Activated CD8-positive, alpha-beta memory T cell treated with anti-CD3 and anti-CD28 coated beads, Interleukin-2, amount 10 ng/mL, durations not matched to agents 7 days and 5 days (primary cell): ENCODE measurements at places on chromosomes 6 and 20.

DNA sequence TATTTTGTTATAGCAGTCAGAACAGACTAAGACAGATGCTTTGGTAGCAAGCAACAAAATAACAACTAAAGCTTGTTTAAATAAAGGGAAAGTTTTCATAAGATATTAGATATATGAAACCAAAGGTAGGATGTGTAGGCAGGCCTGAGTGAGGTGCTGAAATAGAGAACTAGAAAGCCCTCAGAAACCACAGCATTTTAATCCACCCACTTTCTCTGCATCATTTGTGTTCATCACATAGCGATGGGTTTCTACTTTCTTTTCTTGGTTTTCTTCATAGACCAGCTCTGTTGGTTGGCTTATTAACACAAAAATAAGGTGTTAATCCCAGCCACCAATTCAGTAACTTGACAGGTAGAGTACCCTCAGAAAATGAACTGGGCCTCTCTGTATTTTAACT lies 58.6 kb downstream of the RPS12 start:
- DNase-seq, result no peak

DNA sequence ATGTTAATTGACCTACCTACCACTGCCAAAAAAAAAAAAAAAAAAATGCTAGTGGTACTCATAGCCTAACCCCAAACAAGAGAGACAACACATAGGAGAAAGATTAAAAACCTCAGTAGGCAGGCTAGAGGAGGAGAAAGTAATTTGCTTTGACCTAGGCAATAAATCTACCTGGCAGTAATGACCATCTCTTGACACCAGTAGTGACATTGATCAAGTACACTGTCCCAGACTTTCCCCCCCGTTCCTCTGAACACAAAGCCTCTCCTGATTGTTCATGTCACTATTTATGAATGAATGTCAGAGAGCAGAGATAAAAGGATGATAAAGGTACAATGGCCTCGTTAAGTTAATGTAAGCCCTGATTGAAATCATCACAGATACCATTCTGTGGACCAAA lies 746.8 kb downstream of the CBLN4 start:
- no peak for DNase-seq

GRCh38 chr20:8152183-8152582 lies 20.1 kb downstream of the PLCB1 start:
- no peak for DNase-seq

- DNase-seq, result no peak
These were observed 30.5 kb downstream of the ZNF334 start for GRCh38 chr20:46482864-46483263.

- no peak for DNase-seq
These were observed 52.9 kb upstream of the DEFB112 start for GRCh38 chr6:50102676-50103075.

DNA sequence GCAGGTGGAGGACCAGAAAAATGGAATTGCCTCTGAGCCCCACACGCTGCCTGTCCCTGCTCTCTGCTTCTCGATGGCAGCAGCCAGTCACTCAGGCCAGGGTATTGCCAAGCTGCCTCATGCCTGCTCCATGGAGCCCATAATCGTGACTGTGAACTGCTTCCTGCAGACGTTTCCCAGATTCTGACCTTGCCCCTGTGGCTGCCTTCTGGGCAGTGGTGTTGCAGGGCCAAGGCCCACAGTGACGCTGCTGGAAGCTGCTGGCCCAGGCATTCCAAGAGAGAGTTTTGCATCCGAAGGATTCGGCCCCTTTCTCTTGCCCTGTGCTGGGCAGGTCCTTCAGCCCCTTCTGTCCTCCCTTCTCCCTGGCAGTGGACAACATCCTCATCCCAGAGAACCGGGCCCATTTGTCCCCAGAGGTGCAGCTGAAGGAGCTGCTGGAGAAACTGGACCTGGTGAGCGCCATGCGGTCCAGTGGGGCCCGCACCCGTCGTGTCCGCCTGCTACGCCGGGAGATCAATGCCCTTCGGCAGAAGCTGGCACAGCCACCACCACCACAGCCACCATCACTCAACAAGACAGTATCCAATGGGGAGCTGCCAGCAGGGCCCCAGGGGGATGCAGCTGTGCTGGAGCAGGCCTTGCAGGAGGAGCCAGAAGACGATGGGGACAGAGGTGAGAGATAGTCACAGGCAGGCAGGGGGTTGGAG lies 14.5 kb downstream of the BRPF3 start:
- DNase-seq, result no peak

DNA sequence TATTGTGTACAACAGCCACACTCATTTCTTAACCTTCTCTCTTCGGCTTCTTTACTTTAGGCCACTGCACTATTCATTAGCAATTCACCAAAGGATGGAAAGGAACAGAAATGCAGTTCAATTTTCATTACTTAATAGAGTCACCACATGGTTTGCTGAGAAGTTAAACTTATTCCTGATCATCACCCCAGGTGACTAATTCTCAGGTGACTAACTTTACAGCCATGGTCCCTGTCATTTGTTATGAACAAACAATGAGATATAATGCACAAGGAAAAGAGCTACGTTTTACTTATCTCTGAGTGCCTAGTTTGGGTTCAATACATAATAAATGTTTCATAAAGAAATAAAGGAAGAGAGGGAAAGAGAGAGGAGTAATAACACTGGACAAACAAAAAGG lies 45.8 kb upstream of the DST start:
- DNase-seq, result no peak

GRCh38 chr6:108839083-108839642 lies 9.1 kb upstream of the ARMC2 start:
- no peak for DNase-seq

GRCh38 chr6:63496361-63496804 lies 75.9 kb upstream of the LOC128125822 start:
- DNase-seq, result no peak

DNA sequence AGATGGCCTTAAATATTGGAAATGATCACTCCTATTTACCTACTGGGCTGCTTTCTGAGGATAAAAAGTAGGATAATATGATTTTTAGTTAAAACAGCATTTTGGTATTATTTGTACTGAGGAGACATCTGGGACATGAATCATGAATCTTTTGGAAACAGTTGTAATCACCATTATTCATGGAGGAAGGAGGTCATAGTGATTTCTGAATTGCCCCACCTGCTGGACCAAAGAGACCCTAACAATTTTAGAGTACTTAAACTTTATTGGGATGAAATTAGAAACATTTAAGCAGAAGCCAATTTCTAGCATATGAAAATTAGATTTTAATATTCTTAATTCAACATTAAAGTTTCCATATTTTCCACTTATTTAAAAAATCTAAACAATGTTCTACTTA lies 108.4 kb upstream of the SIM1 start:
- no peak for DNase-seq

GRCh38 chr6:28158318-28158717 lies 16.6 kb downstream of the ZKSCAN8 start:
- no peak for DNase-seq

DNA sequence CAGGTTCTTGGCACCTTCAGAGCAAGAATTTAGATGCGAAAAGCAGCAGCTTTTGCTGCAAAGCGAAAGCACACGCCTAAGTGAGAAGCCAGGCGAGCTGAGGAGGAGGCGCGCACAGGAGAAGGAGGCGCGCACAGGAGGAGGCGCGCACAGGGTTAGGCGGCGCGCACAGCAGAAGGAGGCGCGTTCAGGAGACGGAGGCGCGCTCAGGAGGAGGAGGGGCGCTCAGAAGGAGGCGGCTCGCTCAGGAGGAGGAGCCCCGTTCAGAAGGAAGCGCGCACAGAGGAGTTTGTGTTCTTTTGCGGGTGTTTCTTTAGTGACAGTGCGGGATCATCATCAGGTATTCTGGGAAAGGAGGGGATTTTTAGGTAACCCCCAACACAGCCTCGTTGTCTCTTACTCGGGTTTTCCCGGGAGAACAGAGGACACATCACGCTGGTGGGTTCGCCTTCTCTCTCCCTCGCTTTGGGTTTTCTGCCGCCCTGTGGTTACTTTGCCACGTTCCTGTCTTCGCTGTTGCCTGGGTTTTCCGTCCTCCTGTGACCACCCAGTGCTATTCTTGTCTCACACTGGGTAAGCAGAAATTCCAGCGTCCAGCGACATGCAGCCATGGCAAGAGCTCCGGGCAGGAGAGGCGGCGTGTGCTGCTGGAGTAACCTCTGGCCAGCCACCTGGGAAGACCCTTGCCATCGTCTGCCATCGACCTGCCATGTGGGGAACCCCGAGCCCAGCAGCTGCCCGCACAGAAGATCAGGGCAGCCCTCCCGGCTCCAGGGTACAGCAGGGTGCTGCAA lies 47.0 kb downstream of the WDR27 start:
- DNase-seq, result peak; percentile 82

DNA sequence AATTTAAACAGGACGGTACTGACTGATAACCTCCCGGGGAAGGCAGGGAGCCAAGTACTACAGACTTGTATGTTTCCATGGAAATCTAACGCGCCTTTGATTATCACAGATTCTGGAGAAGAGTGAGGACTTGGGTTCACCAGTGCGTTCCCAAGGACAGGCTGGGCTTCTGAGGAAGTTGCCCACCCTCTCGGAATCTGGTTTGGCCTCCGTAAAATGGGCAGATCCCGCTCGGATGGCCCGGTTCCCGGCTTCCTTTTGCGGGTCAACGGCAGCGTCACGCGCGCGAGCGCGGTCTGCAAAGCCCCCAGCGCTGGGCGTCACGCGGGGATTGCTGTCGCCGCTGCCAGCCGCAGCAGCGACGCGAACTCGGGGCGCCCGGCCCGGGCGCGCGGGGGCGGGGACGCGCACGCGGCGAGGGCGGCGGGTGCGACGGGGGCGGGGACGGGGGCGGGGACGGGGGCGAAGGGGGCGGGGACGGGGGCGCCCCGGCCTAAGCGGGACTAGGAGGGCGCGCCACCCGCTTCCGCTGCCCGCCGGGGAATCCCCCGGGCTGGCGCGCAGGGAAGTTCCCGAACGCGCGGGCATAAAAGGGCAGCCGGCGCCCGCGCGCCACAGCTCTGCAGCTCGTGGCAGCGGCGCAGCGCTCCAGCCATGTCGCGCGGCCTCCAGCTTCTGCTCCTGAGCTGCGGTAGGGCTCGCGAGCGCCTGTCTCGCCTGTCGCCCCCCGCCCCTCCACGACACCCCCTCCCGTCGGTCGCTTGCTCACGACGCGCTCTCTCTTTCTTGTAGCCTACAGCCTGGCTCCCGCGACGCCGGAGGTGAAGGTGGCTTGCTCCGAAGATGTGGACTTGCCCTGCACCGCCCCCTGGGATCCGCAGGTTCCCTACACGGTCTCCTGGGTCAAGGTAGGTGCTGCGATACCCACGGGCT lies at the start of gene CD83:
Gene CD83, plus strand, starts transcription at position 615 of the 933 bp plus-strand sequence. Its CDS starts 40 bp downstream, at position 655.
- peak; percentile 82 for DNase-seq

GRCh38 chr6:8637896-8638597 lies 202.7 kb upstream of the SLC35B3 start:
- no peak for DNase-seq

DNA sequence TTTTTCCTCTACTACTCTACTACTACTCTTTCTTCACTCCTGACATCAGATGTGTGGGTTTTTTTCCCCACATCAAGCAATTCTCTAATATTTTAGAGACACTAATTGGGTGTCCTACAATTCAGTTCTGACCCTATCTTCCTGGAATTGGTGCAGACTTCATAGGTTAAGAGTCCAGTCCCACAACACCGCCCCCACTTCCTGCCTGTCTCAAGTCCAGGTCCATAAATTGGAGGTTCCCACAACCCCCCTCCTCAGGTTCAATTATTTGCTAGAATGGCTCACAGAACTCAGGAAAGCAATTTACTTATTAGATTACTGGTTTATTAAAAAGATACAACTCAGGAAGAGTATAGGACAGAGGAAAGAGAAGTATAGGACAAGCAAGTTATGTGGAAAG lies 25.7 kb upstream of the SLC2A12 start:
- DNase-seq, result no peak

- DNase-seq, result no peak
These were observed 56.5 kb downstream of the MOXD1 start for GRCh38 chr6:132344811-132345210.

- DNase-seq, result peak; percentile 88
These were observed 35.4 kb downstream of the FYN start for GRCh38 chr6:111837641-111838500.

DNA sequence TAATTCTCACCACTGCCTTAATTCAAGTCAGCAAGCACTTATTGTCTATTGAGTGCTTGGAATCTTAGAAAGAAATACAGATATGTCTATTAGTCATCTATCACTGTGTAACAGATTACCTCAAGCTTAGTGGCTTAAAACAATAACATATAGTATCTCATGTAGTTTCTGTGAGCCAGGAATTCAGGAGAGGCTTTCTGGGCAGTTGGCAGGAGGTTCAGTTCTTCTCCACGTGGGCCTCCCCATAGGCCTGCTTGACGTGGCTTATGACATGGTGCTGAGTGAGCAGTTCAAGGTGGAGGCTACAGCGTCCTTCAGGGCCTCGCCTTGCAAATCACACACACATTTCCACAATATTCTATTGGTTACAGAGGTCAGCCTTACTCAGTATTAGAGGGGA lies 69.7 kb downstream of the DTD1 start:
- no peak for DNase-seq

GRCh38 chr20:2748551-2749342 lies 51.7 kb downstream of the CPXM1 start:
- peak; percentile 37 for DNase-seq

DNA sequence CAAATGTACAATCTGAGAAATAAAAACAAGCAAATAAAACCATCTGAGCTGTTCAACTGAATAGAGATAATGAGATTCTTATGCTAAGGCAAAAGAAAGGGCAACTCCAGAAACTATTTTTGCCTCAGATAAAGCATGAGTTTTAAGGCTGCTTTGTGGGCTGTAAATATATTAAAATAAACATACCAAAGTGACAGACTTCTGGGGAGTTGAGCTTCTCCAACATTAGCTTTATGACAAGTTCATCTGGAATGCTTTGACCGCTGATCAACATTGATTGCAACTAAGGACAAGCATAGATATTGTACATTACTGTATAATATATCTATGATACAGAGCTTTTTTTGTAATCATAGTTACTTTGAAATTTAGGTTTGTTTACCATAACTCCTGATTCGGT lies 19.3 kb downstream of the AK9 start:
- DNase-seq, result no peak

GRCh38 chr6:129517288-129517687 lies 192.7 kb downstream of the ARHGAP18 start:
- no peak for DNase-seq

GRCh38 chr6:17816921-17817611 lies 110.3 kb upstream of the NUP153 start:
- DNase-seq, result no peak

DNA sequence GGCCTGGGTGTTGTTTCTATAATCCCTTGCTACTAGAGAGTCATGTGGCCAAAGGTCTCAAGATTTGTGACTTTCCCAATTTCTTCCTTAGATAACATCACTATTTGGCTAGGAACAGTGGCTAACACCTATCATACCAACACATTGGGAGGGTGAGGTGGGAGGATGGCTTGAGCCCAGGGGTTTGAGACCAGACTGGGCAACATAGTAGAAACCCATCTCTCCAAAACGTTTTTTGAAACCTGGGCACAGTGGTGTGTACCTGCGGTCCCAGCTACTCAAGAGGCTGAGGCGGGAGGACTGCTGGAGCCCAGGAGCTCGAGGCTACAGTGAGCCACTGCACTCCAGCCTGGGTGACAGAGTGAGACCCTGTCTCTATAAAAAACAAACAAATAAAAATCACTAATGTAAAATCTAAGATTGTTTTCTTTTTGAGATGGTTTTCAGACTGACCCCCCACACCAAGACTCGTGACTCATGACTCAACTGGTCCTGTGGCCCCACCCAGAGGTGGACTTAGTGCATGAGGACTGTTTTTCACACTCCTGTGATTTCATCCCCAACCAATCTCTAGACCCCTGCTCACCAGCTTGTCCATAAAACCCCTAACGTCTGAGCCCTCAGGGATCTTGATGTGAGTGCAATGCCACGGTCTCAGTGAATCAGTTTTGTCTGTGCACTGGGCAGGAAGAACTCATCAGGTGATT lies 48.3 kb upstream of the KIF16B start:
- DNase-seq, result no peak
